ENCODE measurements at places on chromosomes 16 and 17. TPM values are rescaled to one million over a fixed set of nuclear protein-coding genes. Genes with fewer than 3 reads are reported as not detected.

The PITPNM3 gene
- total RNA-seq = 0.53 TPM

The OR3A3 gene
- not detected for total RNA-seq

The PIRT gene
- total RNA-seq = not detected

The OSGIN1 gene
- total RNA-seq = 0.48 TPM

The HS3ST6 gene
- not detected for total RNA-seq

All from activated CD4-positive, alpha-beta memory T cell treated with anti-CD3 and anti-CD28 coated beads, Interleukin-2, amount 10 ng/mL, durations not matched to agents 7 days and 5 days (primary cell).